ENCODE measurements at places on chromosomes 6 and 20. TPM values are rescaled to one million over a fixed set of nuclear protein-coding genes. Genes with fewer than 3 reads are reported as not detected.

DNA sequence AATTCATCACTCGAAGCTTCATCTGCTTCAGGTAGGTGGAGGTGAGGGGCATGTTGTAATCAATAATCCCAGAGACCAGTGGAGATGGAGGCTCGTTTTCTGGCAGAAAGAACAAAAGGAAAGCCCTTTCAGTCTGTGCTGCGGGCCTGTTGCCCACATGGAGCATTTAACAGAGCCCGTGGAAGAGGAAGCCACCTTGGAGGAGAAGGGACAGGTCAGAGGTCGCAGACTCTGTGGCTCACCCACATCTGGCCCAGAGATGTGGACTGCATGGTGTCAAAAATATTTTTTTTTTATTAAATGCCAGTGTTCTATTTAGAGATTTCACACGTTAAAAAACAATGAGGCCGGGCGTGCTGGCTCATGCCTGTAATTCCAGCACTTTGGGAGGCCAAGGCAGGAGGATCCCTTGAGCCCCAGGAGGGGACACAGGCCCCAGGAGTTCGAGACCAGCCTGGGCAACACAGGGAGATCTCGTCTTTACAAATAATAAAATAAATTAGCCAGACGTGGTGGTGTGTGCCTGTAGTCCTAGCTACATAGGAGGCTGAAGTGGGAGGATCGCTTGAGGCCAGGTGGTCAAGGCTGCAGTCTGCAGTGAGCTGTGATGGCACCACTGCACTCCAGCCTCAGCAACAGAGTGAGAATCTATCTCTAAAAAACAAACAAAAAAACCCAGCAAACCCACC lies 73.6 kb downstream of the NOL4L start:
- DNase-seq, result no peak
- peaks cover 1% of the 10 kb centered on the region for H3K36me3 ChIP-seq
- H3K4me1 ChIP-seq, result peaks cover 27% of the 10 kb centered on the region
- no peak overlapping the region for H3K27ac ChIP-seq

The PGC gene
- not detected for total RNA-seq

GRCh38 chr6:71029555-71029954 lies 72.7 kb upstream of the B3GAT2 start:
- H3K27ac ChIP-seq, result no peak overlapping the region
- peaks cover 2% of the 10 kb centered on the region for H3K27me3 ChIP-seq
- H3K4me3 ChIP-seq, result no peak overlapping the region

GRCh38 chr6:169452869-169453620 lies 199.4 kb upstream of the THBS2 start:
- no peak for DNase-seq
- H3K27me3 ChIP-seq, result no peaks in the 10 kb centered on the region
- no peak overlapping the region for H3K4me3 ChIP-seq
- H3K4me1 ChIP-seq, result no peaks in the 10 kb centered on the region
- H3K27ac ChIP-seq, result no peak overlapping the region

DNA sequence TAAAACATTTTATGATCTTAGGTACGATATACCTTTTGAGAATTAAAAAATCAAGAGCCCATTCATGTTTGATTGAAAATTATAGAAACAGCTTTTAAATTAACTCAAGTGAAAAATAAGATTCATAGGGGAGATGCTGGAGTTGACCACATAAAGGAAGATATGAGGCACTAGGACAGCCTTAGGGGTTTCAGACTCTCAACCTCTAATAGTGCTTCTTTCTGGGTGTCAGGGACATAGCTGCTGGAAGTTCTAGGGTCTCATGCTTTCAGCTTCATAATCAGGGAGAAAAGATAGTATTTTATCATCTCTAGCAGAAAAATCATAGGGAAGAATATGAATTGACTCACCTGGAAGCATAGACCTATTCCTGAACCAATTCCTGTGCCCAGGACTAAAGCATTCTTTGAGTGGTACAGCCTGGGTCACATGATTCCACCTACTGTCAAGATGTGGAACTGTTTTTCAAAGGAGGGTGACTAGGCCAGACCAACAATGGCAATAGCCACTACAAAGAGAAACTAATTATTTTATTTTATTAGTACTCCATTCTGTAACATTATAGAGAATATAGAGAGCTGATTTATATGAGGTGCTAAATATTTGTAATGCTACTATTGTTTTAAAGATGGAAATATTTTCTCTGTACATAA lies 27.8 kb upstream of the CENPW start:
- no peak for DNase-seq
- H3K4me1 ChIP-seq, result no peaks in the 10 kb centered on the region
- H3K27me3 ChIP-seq, result peaks cover 2% of the 10 kb centered on the region
- H3K4me3 ChIP-seq, result no peak overlapping the region

DNA sequence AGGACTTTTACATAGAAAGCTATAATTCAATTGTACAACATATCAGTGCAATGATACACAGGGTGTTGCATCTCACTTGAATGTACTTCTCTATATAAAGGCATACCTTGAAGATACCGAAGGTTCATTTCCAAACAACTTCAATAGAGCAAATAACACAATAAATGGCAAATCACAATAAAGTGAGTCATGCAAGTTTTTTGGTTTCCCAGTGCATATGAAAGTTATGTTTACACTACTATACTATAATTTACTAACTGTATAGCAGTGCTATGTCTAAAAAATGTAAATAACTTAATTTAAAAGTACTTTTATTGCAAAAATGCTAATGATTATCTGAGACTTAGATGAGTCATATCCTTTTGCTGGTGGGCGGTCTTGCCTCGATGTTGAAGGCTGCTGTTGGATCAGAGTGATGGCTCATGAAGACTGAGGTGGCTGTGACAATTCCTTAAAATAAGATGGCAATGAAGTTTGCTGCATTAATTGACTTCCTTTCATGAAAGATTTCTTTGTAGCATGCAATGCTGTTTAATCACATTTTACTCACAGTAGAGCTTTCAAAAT lies 188.8 kb downstream of the TASP1 start:
- no peaks in the 10 kb centered on the region for H3K27me3 ChIP-seq
- DNase-seq, result no peak
- H3K4me3 ChIP-seq, result no peak overlapping the region
- no peaks in the 10 kb centered on the region for H3K36me3 ChIP-seq

- no peak overlapping the region for H3K27ac ChIP-seq
- no peak overlapping the region for H3K4me3 ChIP-seq
- DNase-seq, result no peak
- no peaks in the 10 kb centered on the region for H3K27me3 ChIP-seq
- no peaks in the 10 kb centered on the region for H3K4me1 ChIP-seq
- H3K36me3 ChIP-seq, result no peaks in the 10 kb centered on the region
Observed at GRCh38 chr6:118344014-118344670, 204.0 kb upstream of the PLN start.

DNA sequence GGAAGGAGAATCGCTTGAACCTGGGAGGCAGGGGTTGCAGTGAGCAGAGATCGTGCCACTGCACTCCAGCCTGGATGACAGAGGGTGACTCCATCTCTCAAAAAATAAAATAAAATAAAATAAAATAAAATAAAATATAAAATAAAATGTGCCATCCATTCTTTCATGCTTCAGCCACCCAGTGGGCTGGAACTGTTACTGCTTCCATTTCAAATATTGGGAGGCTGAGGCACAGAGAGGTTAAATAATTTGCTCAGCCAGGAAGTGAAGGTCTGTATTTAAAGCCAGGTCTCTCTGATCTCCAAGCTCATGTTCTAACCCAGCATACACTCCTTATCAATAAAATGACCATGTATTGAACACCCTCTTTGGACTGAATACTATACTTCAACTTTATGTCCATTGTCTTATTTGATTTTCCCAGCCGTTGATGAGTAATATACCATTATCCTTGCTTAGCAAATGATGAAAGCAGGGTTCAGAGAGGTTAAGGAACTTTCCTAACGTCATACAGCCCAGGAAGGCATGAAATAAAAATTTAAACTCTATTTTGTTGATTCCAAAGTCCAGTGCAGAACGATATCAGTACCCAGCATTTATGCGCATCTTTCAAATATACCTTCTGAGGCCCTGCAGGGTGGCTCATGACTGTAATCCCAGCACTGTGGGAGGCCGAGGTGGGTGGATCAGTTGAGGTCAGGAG lies 25.8 kb upstream of the SLC9A8 start:
- DNase-seq, result no peak
- H3K27ac ChIP-seq, result no peak overlapping the region
- H3K4me1 ChIP-seq, result peaks cover 14% of the 10 kb centered on the region
- no peak overlapping the region for H3K4me3 ChIP-seq
- H3K27me3 ChIP-seq, result no peaks in the 10 kb centered on the region
- H3K36me3 ChIP-seq, result no peaks in the 10 kb centered on the region

DNA sequence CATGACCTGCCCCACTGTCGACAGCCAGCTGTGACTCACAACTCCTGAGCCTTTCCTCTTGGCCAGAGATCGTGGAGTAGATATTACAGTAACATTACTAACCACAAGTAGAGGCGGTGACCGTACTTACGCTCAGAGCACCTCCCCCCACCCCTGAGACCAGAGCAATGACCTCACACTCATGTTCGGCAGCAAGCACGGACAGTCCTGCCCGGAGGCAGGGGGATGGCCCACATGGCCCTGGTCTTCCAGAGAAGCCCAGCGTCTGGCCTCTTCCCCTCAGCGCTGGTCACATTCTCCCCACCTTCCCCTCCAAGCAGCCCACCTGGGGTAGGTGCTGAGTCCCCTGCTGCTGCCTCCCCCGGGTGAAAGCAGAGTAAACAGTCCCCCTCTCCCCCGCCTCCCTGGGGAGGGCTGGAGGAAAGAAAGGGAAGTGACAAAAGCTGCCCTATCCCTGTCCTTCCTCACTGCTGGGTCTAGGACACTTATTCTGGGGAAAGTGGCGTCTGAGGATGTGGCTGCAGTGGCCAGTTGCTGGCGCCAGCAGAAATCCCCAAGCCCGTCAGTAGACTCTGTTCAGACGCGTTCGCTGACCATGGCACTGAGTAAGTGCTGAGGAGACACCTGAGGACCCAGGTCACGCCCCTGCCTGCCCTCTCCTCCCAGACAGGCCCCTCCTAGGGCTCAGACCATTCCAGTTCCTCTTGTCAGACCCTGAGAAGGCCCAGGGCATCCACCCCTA lies 68.5 kb downstream of the MRPL14 start:
- peaks cover 5% of the 10 kb centered on the region for H3K36me3 ChIP-seq
- no peak overlapping the region for H3K27ac ChIP-seq
- H3K4me3 ChIP-seq, result no peak overlapping the region
- peak; percentile 57 for DNase-seq
- H3K4me1 ChIP-seq, result peaks cover 14% of the 10 kb centered on the region
- peaks cover 2% of the 10 kb centered on the region for H3K27me3 ChIP-seq

DNA sequence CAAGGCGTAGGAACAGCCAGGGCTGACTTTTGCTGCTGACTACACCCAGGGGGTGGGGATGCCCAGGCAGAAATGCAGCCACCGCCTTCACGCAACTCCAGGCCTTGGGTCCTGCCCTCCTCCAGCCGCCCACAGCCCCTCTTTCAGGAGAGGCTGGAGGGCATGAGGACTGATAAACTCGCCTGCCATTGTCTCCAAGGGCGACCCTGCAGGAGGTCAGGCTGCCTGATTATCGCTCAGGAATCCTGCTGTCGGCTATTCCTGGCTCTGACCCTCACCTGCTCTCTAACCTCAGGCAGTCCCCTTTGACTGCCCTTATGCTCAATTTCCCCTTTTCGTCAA lies 62.0 kb upstream of the HDDC2 start:
- no peak for DNase-seq
- no peak overlapping the region for H3K27ac ChIP-seq
- peaks cover 3% of the 10 kb centered on the region for H3K36me3 ChIP-seq
- no peak overlapping the region for H3K4me3 ChIP-seq
- H3K4me1 ChIP-seq, result no peaks in the 10 kb centered on the region

The PRPH2 gene
- 0.07 TPM for total RNA-seq

GRCh38 chr6:6091608-6092002 lies 84.9 kb upstream of the NRN1 start:
- no peak overlapping the region for H3K27ac ChIP-seq
- H3K27me3 ChIP-seq, result peaks cover 32% of the 10 kb centered on the region
- no peak for DNase-seq
- H3K4me1 ChIP-seq, result peaks cover 14% of the 10 kb centered on the region
- no peak overlapping the region for H3K4me3 ChIP-seq
- H3K36me3 ChIP-seq, result no peaks in the 10 kb centered on the region

DNA sequence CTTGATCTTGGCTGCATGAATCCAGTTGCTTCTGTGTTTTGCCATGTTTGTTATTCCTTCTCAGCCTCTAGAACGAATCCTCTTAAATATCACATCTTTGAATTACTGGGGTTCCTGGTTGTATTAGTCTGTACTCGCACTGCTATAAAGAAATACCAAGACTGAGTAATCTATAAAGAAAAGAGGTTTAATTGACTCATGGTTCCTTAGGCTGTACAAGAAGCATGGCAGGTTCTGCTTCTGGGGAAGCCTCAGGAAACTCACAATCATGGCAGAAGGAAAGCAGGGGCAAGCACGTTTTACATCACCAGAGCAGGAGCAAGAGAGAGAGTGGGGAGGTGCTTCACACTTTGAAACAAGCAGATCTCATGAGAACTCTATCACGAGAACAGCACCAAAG lies 18.0 kb upstream of the BFSP1 start:
- H3K4me1 ChIP-seq, result no peaks in the 10 kb centered on the region
- no peak for DNase-seq
- peaks cover 25% of the 10 kb centered on the region for H3K27me3 ChIP-seq
- H3K27ac ChIP-seq, result no peak overlapping the region
- no peak overlapping the region for H3K4me3 ChIP-seq

The POU5F1 gene
- total RNA-seq, result not detected

GRCh38 chr6:26158076-26158580 lies 70.9 kb downstream of the HFE start:
- peak; percentile 94 for DNase-seq
- H3K4me3 ChIP-seq, result peak overlapping the region; percentile 87
- peaks cover 46% of the 10 kb centered on the region for H3K4me1 ChIP-seq
- H3K27me3 ChIP-seq, result peaks cover 17% of the 10 kb centered on the region

DNA sequence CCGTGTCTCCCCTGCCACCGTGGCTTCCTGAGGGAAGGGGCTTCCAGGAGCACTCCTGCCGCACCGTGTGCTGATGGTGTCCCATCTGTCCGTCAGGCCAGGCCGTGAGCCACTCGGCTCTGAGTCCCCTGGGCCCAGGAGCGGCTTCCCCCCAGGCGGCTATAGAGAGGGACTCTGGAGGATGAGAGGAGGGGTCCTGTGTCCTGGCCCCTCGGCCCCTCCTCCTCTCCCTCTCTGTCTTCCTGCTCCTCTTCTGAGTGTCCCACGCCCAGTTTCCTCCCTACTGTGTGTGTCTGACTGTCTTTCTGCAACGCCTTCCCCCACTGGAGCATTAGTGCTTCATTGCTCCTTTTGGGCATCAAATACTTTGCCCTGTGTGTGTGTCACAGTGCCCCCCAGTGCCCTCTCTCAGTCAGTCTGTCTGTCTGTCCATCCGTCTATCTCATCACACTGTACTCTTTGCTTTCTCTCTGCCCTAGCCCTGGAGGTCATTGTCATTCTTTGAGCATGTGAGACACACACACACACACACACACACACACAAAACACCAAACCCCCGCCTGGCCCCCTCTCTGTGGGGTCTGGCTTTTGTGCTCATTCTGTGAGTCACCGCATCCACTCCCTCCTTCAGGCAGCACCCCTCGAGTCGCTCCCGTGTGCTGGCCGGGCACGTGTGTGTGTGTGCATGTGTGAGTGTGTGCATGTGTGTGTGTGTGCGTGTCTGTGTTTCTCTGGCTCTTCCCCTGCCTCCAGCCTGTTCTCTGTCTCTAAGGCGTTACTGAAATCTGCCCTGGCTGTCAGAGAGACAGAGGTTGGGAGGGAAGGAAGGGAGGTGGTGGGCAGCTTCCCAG lies 71.9 kb downstream of the SRC start:
- H3K27me3 ChIP-seq, result peaks cover 17% of the 10 kb centered on the region
- no peak for DNase-seq
- no peaks in the 10 kb centered on the region for H3K36me3 ChIP-seq

The KHDC1L gene
- total RNA-seq, result 0.67 TPM

GRCh38 chr6:78505178-78505577 lies 362.2 kb upstream of the IRAK1BP1 start:
- DNase-seq, result no peak
- H3K4me1 ChIP-seq, result no peaks in the 10 kb centered on the region

Measured in activated CD8-positive, alpha-beta memory T cell treated with anti-CD3 and anti-CD28 coated beads, Interleukin-2, amount 10 ng/mL, durations not matched to agents 7 days and 5 days (primary cell).